ENCODE measurements at places on chromosomes 7 and 10. TPM values are rescaled to one million over a fixed set of nuclear protein-coding genes. Genes with fewer than 3 reads are reported as not detected.

The HMX3 gene
- not detected for total RNA-seq

The PDE1C gene
- 0.38 TPM for total RNA-seq

The NFKB2 gene
- 29.5 TPM for total RNA-seq

The TMEM139 gene
- total RNA-seq: not detected

The TAS2R4 gene
- total RNA-seq: 0.90 TPM

The ESYT2 gene
- 67.0 TPM for total RNA-seq

The PTF1A gene
- total RNA-seq: not detected

The UFSP1 gene
- 5.3 TPM for total RNA-seq

The BLNK gene
- total RNA-seq: not detected

The SOSTDC1 gene
- total RNA-seq: not detected

The NRG3 gene
- 0.19 TPM for total RNA-seq

Measured in endothelial cell of coronary artery (primary cell).